ENCODE measurements at places on chromosomes 2 and 18. TPM values are rescaled to one million over a fixed set of nuclear protein-coding genes. Genes with fewer than 3 reads are reported as not detected.
A peak's percentile ranks its signal among the peaks of the same experiment; 100 is the strongest.

CHST9 gene
- polyA plus RNA-seq: 0.10 TPM

DNA sequence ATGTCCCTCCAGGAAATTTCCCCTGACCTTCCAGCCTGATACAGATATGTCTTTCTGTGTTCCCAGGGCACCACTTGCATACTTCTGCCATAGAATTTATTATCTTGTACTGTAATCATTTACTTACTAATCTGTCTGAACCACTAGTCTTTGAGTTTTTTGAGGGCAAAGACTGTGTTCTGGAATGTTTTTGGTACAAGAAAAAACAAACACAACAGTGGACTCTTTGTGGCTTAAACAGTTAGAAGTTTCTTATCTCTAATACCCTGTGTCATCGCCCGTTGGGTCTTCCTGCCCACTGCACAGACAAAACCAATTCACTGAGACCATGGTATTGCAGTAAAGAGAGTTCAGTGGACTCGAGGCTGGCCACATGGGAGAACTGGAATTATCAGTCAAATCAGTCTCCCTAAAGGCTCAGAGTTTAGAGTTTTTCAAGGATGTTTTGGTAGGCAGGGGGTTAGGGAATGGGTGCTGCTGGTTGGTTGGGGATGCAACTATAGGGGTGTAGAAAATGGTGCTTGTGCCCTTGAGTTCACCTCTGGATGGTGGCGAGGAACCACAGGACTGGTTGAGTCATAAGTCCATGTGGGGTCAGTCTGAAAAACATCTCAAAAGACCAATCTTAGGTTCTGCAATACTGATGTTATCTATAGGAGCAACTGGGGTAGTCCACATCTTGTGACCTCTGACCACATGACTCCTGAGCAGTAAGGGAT lies 20.3 kb downstream of the RALB start:
- no peak for DNase-seq

GRCh38 chr2:214628091-214628490 lies 181.4 kb downstream of the BARD1 start:
- DNase-seq: no peak

ATRAID gene
- 83.7 TPM for polyA plus RNA-seq

- DNase-seq: no peak
Observed at GRCh38 chr18:21262979-21263378, 20.9 kb downstream of the GREB1L start.

GRCh38 chr2:16507655-16508489 lies 157.8 kb downstream of the CYRIA start:
- DNase-seq: peak; percentile 12

RIT2 gene
- polyA plus RNA-seq: not detected

KYNU gene
- 0.76 TPM for polyA plus RNA-seq

- no peak for DNase-seq
Observed at GRCh38 chr18:76835380-76835779, 13.0 kb downstream of the ZNF236 start.

GRCh38 chr18:10002280-10002679 lies 88.5 kb downstream of the VAPA start:
- no peak for DNase-seq

GRCh38 chr18:61129001-61129400 lies 204.2 kb upstream of the CDH20 start:
- DNase-seq: no peak

DNA sequence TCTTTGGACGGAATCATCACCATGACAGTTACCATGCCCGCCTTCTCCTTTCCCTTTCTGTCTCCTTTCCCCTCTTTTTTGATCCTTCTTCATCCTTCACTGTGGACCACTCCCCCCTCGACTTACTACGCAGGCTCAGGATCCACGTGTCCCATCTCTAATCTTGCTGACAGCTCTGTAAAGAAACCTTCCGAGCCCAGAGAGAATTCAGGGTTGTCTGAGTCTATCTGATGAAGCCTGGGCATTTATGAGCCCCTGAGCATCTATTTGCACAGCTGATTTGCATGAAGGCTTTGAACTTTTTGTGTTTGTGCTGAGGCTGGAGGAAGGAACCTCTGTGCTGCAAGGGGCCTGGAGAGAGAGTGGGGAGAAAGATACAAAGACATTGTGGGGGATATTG lies 50.7 kb downstream of the CIB4 start:
- no peak for DNase-seq

- DNase-seq: no peak
Observed at GRCh38 chr2:182197529-182197928, 211.9 kb downstream of the PPP1R1C start.

DNA sequence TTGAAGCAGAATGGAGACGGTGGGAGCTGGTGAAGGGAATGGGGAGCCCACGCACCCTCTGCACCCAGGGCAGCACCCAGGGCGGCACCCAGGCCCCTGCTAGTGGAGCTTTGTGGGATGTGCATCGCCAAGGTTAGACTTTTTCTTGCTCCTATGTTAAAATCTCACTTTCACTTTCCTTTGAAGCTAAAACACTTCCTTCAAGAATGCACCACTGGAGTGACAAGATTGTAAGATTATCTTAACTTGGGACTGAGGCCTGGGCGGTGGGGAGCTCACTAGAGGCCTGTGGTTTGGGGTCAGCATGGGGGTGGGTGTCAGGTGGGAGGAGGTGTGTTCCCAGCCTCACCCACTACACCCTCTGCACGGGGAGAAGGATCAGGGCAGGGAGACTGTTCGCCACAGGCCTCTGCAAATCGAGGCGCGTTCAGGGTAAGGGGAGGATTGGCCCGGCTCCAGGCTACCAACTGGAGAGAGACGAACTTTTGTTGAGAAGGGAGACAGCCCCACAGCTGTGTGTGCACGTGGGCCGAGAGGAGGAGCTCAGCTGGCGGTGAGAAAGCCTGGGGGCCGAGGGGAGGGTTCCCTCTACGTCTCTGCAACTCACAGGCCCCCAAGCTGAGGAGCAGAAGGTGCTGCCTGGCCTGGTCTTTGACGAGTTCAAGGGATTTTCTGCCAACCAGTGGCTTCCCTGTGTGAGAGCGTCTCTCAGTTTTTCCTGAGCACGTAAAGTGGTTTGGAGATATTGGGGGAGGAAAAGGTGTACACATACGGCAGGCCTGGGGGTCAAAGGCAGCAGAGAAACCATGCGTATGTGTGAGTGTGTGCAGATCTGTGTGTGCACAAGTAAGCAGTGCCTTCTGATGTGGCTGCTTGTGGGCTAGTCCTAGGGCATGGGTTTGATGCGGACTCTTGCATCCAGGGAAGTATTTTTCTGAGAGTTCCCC lies 147.7 kb downstream of the KLHL29 start:
- no peak for DNase-seq

DNA sequence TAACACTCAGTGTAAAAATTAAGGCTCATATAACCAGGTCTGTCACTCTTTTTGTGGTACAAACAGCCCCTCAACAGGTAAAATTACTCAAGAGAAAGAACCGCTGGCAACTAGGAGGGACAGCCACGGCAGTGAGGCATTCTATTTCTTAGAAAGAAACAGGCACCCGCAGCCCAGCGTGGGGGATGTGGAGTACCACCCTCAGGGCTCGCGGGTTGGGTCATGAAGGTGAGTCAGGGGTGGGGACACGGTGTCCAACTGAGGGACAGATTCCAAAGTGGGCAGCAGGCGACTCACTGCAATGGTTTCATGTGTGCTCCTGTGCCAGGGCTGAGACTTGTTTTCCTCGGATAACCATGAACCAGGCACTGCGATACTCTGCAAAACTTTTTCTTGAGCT lies 129.4 kb downstream of the DTNB start:
- no peak for DNase-seq

TPO gene
- 0.25 TPM for polyA plus RNA-seq

TMEM17 gene
- polyA plus RNA-seq: 1.5 TPM

IHH gene
- polyA plus RNA-seq: not detected

GRCh38 chr18:58196164-58196563 lies 152.1 kb downstream of the NEDD4L start:
- DNase-seq: no peak

ZNF638 gene
- polyA plus RNA-seq: 84.3 TPM

DNA sequence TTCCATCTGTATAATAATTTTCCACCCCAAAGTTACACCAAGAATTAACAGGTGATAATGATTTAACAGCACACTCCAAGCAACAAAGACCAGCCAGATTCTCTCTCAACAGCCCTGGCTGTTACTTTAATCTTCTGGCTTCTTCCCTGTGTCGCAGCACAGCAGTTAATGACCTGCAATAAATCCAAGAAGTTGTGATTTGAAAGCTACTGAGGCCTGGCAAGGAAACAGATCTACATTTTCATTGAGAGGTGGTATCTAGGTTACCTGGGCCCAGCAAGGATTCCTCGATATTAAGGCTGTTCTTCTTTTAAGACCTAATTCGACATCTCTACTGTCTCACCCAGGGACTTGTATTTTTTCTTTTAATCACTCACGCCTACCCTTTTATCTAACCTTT lies 433.8 kb downstream of the NBAS start:
- no peak for DNase-seq

CDH2 gene
- 3.1 TPM for polyA plus RNA-seq

DNA sequence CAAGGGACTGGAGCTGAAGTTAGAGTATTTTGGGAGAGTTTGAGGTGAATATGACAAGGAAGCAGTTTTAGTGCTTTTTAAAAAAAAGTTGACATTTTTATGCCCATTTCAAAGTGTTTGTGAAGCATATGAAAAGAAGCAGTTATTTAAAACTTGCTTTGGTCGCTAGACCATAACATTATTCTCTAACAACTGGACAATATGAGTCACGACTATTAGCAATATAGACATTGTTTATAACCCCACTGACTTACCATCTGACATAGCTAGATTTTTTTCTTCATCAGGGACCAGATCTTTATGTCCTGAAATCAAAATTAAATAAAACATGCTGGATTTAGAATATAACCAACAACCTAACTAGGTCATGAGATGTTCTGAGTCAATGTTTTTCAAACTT lies 22.6 kb upstream of the DYTN start:
- no peak for DNase-seq

KLF7 gene
- 14.5 TPM for polyA plus RNA-seq
